CD8-positive, alpha-beta memory T cell (primary cell): ENCODE measurements at places on chromosomes 4 and X. TPM values are rescaled to one million over a fixed set of nuclear protein-coding genes. Genes with fewer than 3 reads are reported as not detected.

DIPK2B gene
- not detected for polyA plus RNA-seq

SH3D19 gene
- polyA plus RNA-seq = not detected

DACH2 gene
- not detected for polyA plus RNA-seq

GCNA gene
- 0.67 TPM for polyA plus RNA-seq

TMEM156 gene
- polyA plus RNA-seq = 24.3 TPM

IL1RAPL2 gene
- polyA plus RNA-seq = not detected
